ENCODE measurements at places on chromosomes 6 and 20. TPM values are rescaled to one million over a fixed set of nuclear protein-coding genes. Genes with fewer than 3 reads are reported as not detected.
A peak's percentile ranks its signal among the peaks of the same experiment; 100 is the strongest.

DNA sequence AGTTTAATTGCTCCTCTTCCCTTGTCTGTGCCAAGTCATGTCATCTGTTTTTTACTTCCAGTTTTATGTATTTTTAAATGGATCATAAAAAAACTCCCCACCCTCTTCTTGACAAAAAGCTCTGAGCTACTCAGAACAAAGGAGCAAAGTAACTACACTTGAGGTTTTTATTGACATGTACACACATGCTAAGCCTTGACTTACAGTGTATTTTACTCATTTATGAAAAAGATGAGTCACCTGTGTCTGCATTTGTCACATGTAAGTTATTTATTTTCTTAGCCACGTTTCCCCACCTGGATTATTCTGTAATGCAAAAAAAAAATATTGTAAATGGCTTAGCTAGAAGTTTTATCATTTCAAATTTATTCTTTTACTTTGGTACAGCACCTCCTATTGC is 628.8 kb upstream of the SLC35B3 start:
- no peak for DNase-seq

DNA sequence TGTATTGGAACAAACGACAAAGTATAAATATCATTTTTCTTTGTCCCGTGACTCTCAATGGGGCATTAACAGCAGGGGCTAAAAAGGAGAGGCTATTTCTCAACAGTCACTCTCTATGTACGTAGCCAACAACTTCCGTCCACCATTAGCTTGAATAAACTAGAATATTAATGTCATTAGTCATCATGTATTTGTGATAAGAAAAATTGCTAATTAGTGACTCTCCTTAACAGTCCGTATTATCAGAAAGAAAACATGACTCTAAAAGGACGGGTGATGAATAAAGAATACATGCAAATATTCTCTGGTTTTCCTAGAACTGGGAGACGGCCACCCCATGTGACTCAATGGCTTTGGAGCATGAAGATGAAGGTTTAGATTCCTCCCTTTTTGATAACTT is 18.6 kb downstream of the VIP start:
- no peak for DNase-seq

DNA sequence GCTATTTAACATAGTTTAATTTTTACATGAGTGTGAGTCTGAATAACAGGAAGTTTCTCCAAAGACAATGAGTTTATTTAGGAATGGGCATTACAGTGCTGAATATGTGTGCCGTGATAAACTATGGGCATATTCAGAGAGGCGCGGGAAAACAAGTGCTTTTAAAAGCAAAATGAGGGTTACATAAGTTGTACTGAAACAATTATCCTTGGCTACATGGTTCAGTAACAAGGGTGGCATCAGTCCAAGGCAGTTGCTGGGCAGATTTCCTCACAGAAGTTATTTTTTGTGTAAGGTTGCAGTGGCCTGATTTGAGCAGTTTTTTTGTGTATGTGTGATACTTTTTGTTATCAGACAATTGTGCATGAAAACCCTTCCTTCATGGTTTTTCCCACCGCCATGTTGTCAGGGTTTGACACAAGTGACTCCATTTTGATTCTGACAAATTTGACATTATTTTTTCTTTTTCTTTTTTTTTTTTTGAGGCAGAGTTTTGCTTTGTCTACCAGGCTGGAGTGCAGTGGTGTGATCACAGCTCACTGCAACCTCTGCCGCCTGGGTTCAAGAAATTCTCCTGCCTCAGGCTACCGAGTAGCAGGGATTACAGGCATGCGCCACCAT is 22.3 kb upstream of the PXDC1 start:
- DNase-seq = peak; percentile 47

GRCh38 chr6:39812496-39812852 is 20.3 kb downstream of the DAAM2 start:
- DNase-seq = no peak

GRCh38 chr20:62590309-62591121 is 51.8 kb upstream of the SLCO4A1 start:
- DNase-seq = peak; percentile 87

DNA sequence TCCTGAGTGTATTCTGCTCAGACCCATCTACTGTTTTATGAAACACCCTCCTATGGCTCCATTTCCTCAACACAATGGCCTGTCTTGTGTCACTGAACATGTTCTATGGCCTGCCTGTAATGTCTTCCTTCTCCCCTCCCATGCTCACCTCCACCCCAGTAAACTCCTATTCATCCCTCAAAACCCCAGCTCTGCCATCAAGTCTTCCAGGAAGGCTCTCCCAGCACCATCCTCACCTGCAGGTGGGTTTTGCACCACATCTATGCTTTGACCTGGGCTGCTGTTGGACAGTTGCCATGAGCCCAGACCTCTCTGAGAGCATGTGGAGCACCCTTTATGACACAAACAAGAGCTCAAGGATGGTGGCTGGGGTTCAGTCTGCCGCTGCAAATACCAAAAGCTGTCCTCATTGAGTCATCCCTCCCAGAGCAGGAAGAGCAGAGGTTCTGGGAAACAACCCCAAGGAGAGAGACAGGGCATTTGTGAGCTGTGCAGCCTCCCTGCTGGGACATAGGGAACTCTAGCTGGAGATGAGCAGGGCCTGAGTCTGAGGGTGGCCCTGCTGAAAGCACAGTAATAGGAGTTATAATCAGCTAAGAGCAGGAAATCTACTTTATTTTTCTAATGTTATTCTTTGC is 93.8 kb upstream of the CD93 start:
- no peak for DNase-seq

DNA sequence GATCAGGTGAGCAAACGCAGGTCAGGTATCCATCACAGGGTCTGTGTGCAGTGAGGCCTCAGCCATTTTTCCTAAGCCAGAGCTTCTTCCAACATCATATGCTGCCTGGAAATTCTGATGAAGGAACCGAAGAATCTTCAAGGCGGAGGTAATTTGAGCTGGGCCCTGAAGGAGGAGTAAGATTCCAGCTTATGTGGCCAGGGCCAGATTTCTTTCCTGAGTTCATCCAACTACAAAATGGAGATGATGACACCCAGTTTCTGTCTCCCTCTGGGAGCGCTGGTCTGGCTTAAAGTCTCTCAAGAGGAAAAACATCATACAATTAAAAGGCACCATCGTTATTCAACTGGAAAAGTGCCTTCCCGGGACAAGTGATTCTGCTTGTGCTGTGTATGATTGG is 6.9 kb upstream of the MANBAL start:
- DNase-seq = peak; percentile 60

GRCh38 chr6:47064274-47064673 is 22.1 kb upstream of the ADGRF1 start:
- DNase-seq = no peak

DNA sequence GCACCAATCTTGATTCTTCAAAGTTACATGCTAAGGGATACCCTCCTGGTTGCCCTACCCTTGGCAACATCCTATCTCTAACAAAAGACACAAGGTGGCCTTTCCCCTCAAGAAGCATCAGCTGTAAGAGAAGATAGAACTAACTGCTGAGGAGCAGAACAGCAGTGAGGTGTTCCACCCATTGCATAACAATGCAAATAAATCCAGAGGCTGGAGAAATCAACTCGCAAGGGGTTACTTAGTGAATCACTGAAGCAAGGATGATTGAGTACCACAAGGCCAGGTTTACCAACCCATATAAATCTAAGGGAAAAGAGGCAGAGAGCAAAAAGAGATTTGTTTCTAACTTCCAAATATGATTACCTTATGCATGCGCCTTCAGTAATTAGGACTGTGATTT is 36.7 kb downstream of the F13A1 start:
- DNase-seq = no peak

DNA sequence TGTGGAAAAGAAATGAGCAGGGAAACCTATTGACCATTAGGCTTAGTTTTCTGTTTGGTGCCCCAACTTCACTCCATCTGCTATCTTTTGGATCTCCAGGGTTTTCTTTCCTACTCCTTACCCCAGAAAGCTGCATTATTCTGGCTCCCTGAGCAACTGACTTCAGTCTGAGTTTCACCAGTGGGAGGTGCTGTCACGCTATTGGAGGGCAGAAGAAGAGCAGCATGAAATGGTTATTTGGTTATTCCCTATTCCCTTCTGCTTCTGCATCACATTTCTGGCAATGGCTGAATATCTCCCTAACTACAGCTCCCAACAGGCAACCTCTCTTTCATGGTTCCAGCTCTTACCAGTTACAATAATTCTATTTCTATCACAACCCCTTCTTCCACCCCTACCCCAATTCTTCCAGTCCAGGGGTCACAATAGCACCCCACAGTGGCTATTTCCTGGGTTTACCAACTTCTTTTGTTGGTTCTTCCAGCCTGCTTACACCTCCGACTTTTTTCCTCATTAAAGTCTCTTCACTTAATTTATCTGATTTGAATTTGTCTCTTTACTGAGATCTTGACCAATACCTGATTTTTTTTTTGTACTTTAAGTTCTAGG is 311.5 kb downstream of the PLCB1 start:
- DNase-seq = no peak

GRCh38 chr6:147204843-147205311 is 660 bp downstream of the STXBP5 start:
- DNase-seq = peak; percentile 37

DNA sequence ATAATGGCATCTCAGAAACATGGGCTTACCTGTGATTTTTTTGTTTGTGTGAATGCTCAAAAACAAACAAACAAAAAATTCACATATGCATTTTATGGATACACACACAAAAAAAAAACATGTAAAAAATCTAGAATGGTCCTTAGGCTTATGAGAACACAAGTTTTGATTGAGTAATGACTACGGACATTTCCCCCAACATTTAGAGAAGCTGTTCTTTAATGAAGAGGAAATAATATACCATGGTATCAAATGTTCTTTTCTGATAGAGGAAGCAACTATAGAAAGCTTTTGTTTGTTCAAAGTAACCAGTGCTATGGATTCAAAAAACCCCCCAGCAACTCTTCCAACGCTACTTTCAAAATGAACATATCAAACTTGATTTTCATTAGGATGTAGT is 8.6 kb upstream of the CALHM6 start:
- DNase-seq = no peak

- no peak for DNase-seq
These were observed 46.3 kb downstream of the CYP39A1 start for GRCh38 chr6:46606338-46606737.

DNA sequence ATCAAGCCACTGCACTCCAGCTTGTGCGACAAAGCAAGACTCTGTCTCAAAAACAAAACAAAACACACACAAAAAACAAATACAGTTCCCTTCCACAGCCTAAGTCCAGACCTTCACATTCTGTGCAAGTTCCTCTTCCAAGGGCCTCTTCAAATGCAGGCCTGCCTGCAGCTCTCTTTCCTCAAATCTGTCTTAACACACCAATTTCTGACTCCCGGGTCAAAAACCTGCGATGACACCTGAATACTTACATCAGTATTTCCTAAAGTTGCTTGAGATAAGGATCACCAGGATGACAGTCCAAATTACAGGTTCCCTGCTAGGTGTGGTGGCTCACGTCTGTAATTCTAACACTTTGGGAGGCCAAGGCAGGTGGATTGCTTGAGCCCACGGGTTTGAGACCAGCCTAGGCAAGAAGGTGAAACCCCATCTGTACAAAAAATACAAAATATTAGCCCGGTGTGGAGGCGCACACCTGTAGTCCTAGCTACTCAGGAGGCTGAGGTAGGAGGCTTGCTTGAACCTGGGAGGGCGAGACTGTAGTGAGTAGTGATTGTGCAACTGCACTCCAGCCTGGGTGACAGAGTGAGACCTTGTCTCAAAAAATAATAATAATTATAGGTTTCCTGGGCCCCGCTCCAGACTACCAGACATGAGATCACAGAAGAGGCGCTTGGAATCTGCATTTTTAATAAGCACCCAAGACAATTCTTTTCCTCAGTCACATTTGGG is 8.8 kb upstream of the PARD6B start:
- no peak for DNase-seq

DNA sequence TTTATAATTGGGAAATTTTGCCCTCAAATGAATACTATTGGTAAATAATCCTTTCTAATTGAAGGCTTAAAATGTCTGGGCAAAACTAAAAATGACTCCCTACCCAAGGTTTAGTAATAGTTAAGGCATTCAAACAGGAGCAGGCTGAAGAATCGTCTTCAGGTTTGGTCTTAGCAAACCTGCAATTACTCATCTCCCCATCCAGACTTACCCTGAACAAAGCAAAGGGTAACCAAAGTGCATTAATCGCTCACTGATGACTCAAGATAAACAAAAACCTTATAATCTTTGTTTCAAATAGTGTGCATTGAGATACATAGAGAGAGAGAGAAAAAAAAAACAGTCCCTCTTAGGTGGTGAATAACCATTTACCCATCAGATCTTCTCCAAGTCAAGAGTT is 225.5 kb downstream of the BMP2 start:
- DNase-seq = no peak

GRCh38 chr6:123803504-123804013 is at the start of gene NKAIN2:
Gene NKAIN2, plus strand, starts transcription at chr6:123803865.
- no peak for DNase-seq

GRCh38 chr6:169568314-169569087 is 133.3 kb downstream of the WDR27 start:
- DNase-seq = no peak

HCK gene
- total RNA-seq = not detected

CDK5RAP1 gene
- total RNA-seq = 23.8 TPM

BYSL gene
- total RNA-seq = 14.9 TPM

HLA-DMB gene
- total RNA-seq = 0.83 TPM

TAF4 gene
- total RNA-seq = 2.8 TPM

VSX1 gene
- not detected for total RNA-seq
